ENCODE measurements at places on chromosomes 4 and X. TPM values are rescaled to one million over a fixed set of nuclear protein-coding genes. Genes with fewer than 3 reads are reported as not detected.

The TCP11X2 gene
- not detected for total RNA-seq

The SLC25A14 gene
- 10.4 TPM for total RNA-seq

The PRDM5 gene
- 6.5 TPM for total RNA-seq

The HTR2C gene
- not detected for total RNA-seq

The DHX15 gene
- total RNA-seq, result 153 TPM

The PABPC1L2B gene
- total RNA-seq, result not detected

The ABCD1 gene
- 6.8 TPM for total RNA-seq

The MAGEB10 gene
- not detected for total RNA-seq

The SLC2A9 gene
- total RNA-seq, result 1.6 TPM

The SPP1 gene
- not detected for total RNA-seq

The SHOX gene
- total RNA-seq, result not detected

The LDB2 gene
- 441 TPM for total RNA-seq

The RTL9 gene
- total RNA-seq, result not detected

The TCEAL6 gene
- total RNA-seq, result not detected

The STIM2 gene
- 9.3 TPM for total RNA-seq

The VSIG1 gene
- 0.72 TPM for total RNA-seq

The ADH7 gene
- not detected for total RNA-seq

The MAGEA6 gene
- not detected for total RNA-seq

The KLHL34 gene
- not detected for total RNA-seq

The PDE5A gene
- total RNA-seq, result 2.6 TPM

The CCDC110 gene
- total RNA-seq, result 0.75 TPM

The HUWE1 gene
- 96.2 TPM for total RNA-seq

The SSX2B gene
- not detected for total RNA-seq

The METTL14 gene
- total RNA-seq, result 17.7 TPM

The HELT gene
- not detected for total RNA-seq

The SSX3 gene
- total RNA-seq, result not detected

The ARMCX6 gene
- 34.4 TPM for total RNA-seq

The ZAR1 gene
- total RNA-seq, result not detected

The ZDHHC15 gene
- total RNA-seq, result not detected

The KCTD8 gene
- total RNA-seq, result not detected

The MAP7D3 gene
- total RNA-seq, result 14.2 TPM

The PCSK1N gene
- not detected for total RNA-seq
